ENCODE measurements at places on chromosomes 2 and 18.

DNA sequence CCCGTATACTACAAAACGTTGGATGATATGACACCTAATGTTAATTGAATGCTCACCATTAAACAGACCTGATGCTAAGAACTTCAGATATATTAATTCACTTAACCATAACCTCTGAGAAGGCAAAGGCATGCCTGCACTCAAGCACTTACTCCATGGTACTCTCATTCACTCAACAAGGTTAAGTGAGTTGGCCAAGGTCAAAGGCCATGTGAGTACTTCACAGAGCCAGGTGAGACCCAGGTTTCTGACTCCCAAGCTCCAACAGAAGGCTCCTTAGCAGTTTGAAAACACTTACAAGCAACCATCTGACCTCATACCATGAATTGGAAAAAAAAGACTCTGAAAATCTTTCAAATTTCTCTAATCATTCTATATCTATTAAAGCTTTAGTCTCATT, 198.8 kb downstream of the L3MBTL4 start:
- no peak for DNase-seq

- DNase-seq: no peak
Measured at GRCh38 chr2:113875135-113875534, 14.8 kb upstream of the ACTR3 start.

DNA sequence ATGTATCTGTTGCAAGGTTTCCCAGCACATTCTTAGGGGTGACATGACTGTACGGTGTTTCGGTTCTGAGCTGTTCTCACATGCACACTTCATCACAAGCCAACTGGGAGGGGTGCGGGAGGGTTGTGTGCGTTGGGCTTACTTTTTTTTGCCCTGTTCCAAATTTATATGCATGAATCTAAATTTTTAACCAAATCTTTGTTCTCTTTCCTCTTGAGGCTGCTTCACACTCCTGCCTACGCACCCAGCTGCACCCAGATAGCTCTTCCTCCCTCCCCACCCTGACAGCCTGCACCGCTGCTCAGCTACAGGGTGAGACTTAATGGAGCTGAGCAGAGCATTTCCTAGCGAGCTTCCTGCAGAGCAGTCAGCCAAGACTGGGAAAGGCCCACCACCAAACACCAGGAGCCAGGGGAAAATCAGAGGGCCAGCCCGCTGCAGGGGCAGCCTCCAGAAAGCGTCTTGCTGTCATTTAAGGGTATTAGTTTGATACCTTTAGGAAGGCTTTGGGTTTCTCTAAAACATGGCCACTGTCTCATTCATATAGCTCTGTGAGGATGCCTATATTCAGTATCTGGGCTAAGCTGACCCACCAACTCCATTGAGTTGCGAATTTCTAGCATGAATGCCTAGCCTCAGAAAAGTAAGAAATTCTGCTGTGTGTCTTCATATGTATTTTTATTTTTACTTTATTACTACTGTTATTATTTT, 84.5 kb downstream of the POU3F3 start:
- no peak for DNase-seq

DNA sequence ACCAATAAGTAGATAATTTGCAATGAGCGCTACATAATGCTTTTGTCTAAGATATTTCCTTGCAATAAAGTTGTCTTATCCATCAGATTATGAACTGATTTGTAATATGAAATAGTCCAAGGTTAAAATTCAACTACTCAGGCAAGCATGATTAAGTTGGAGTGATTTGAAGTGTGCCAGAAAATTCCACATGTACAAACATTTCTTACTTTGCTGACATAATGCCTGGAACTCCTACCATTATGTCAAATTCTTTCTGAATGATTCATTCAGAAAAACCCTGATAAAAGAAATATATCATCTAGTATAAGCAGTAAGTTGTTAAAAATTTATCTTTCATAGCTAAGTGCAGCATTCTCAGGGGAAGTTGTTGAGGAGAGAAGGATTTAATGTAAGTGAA, 87.3 kb downstream of the CBLN2 start:
- no peak for DNase-seq

- peak; percentile 70 for DNase-seq
Measured at GRCh38 chr2:222318712-222319585, 20.2 kb upstream of the PAX3 start.

DNA sequence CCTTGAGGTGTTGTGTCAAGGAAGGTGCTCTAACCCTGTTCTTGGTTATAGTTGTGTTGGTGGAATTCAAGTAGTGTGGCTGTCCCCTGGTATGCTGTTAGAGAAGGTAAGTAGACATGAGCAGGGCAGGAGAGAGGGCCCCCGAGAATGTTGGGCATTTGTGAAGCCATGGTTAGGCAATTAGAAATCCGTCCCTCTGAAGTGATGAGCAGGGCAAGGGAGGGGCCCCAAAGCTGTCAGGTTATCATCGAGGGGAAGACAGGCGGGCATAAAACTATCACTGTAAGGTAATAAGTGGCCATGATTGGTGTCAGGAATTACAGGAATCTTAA, 5.2 kb downstream of the XRCC5 start:
- no peak for DNase-seq

All from MM.1S (cell line).